Cerebellum (tissue), 4 donors: ENCODE measurements at places on chromosomes 5 and 9. TPM values are rescaled to one million over a fixed set of nuclear protein-coding genes. Genes with fewer than 3 reads are reported as not detected.
A peak's percentile ranks its signal among the peaks of the same experiment; 100 is the strongest.

DNA sequence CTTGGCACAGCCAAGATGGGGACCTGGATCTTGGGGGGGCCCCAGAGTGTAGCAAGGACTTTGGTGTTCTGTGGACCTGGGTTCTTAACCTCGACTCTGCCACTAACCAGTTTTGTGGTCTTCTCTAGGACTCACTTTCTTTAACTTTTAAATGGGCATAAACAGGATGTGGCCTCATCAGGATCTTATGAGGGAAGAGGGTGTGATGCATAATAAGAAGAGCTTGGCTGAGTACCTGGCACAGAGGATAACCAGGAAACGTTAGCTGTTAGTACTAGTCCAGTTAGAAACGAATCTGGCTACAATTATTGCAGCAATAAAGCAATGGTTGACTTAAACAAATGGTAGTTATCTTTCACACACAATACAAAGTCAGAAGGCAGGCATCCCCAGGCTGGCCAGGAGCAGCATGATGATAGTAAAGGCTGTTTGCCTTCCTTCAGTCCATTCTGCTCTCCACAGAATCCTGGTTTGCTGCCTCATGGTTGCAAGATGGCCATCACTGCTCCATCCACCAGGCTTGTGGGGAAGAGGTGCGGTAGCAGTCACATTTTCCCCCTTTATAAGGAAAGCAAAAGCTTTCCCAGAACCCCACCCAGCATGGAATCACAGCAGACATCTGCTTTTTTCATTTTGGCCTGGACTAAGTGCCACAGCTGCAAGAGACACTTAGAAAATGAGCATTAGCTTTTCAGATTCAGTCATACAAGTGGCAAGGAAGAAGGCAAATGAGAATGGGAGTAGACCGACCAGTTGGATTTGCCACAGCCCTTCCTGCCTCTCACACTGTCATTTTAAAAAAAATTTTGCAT lies 225.0 kb downstream of the AOPEP start:
- DNase-seq: no peak

DNA sequence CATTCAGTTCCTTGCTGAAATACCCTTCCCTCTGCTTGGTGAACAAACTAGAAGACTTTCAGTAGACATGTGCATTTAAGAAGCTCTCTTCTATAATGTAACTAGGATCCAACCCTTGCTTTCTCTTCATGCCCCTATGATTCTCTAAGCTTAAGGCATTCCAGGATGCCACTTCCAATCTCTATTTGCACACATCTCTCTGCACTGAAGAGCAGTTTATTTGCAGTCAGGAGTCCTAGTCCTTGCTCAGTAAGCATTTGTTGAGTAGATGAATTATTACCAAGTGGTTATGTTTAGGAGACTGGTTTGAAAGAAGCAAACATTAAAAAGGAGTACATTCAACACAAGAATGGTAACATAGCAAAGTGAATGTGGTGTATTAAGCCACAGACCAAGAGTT lies 274.2 kb upstream of the KLF9 start:
- no peak for DNase-seq

C9orf50 gene
- total RNA-seq: not detected

DNA sequence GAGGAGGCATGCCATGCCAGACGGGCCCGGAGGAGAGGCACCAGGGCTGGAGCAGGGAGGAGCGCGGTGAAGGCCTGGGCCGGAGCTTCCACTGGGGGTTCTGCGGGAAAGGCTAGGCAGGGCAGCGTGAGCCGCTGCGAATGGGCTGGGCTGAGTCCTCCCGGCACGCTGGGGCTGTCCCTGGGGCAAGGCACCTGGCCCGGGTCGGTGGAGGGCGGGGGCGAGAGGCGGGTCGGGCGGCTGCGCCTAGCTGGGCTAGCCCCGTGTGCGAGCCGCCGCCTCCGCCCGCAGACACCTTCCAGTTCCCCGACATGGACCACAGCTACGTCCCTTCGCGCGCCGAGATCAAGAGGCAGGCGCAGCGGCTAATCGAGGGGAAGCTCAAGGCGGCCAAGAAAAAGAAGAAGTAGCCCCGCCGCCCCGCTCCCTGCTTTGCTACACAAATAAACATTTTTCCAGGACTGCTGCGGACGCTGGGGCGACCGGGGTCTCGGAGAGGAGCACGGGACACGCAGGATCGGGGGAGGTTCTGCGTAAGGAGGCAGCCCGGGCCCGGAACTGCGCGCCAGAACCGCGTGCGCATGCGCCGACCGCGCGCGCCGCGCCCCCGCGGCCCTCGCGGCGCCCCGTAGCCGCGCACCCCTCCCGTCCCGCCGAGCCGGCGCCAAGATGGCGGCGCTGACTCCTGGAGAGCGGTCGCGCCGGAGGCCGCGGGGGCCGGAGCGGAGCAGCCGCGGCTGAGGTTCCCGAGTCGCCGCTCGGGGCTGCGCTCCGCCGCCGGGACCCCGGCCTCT lies at the start of gene RABL6:
Gene RABL6 (plus strand): TSS at position 668 of the 794 bp plus-strand sequence. CDS start 249 bp downstream, outside the sequence.
- DNase-seq: peak; percentile 89

DNA sequence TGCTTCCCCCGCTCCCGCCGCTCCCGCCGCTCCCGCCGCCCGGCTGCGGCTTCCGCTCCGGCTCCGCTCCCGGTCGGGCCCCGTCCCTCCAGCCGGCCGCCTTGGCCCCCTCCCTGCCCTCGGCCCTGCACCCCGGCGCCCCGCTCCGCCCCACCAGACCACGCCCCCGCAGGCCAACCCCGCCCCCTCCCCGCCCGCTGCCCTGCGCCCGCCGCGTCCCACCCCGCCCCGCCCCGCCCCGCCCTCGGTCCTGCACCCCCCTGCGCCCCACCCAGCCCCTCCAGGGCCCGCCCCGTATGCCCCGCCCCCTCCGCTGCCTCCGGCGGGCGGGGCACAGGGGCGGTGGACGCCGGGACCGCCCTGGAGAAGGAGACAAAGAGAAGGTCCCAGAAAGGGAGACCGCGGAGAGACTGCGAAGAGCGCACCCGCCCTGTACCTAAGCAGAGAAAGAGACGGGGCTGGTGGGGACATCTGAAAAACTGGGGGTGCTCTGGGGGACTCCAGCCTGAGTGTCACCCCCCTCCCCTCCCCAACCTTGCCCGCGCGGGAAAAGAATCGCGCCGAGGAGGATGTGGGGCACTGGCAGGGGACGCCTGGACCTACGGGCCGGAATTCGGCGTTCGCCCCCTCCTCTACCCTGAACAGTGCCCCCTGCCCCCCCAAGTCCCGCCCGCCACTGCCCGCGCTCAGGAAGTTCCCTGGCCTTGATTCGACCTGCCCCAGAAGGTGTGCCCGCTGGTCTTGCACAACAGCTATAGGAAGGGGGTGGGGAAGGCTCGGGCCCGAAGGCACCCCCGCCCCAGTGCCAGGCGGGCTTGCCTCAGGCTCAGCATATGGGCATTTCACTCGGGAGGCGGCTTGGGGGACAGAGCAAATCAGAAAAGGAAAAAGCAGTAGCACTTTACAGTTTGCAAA lies 42.8 kb upstream of the STXBP1 start:
- DNase-seq: peak; percentile 96

SKP1 gene
- total RNA-seq: 167 TPM

FGF10 gene
- 3.7 TPM for total RNA-seq

DNA sequence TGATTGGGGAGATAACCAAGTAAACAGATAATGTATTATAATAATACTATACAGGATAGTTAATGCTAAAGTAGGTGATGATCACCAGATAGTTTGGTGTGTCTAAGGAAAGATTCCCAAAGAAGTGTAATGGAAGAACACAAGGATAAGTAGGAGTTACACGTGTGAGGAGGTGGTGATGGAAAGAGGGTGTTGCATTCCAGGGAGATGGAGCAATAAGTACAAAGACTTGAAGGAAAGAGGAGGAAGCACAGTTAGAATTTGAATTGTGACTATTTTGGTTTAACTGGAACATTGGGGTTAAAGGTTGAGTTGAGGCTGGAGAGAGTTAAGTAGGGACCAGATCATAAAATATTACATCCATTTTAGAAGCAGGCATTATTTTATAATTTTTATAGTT lies 76.9 kb downstream of the IPO11 start:
- no peak for DNase-seq

GRCh38 chr9:105296877-105297287 lies 52.4 kb downstream of the SLC44A1 start:
- no peak for DNase-seq

CYLC2 gene
- total RNA-seq: not detected

DNA sequence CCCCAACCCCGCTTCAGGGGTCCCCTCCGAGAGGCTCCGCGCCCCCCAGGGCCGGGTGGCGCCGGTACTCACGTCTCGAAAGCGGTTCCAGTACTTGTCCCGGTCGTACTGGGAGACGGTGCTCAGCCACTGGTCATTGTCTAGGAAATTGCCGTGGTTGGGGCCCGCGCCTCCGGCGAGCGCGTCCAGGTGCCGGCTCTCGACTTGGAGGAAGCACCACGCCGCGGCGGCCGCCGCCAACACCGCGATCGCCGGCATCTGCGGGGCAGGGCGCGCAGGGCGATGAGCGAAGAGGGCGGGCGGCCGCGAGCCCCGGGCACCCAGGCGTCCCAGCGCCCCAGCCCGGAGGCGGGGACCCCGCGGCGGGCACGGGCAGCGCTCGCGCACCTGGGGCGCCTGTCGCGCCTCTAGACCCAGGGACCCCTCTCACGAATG lies 808 bp downstream of the SPOCK1 start:
- DNase-seq: peak; percentile 51

TTC16 gene
- total RNA-seq: not detected

DNA sequence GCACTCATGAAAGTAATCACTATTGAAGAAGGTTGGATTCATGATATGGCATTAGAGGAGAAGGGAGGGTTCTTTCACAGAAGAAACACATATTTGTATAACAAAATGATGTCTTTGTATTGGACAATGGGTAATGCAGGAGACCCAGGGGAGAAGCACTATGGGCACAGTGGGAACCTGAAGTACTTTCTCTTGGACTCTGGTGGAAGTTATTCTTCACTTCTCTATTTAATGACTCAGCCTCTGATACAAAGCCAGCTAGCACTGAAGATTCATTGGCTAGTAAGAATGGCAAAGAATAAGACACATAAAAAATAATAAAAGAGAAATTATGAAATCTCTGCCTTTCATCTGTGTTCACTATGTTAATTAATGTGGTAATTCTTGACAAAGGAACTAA lies 149.9 kb upstream of the PRR16 start:
- no peak for DNase-seq

DNA sequence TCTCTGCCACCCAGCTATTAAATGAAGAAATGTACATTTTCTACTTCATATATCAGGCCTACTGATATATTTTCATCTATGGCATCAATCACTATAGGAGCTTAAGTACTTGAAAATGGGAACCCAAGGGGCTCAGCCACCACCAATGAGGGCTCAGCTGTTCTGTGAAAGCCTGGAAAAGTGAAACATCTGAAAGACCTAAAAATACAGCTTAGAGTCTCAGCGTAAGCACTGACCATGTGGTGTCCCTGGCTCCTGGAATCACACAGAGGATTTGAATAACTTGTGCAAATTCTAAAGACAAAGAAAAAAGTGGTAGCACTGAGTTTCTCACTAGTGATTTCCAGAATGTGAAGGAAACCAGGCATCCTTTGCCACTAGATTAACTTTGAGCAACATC lies 64.5 kb downstream of the PTPRD start:
- DNase-seq: no peak

QRFP gene
- not detected for total RNA-seq

DNA sequence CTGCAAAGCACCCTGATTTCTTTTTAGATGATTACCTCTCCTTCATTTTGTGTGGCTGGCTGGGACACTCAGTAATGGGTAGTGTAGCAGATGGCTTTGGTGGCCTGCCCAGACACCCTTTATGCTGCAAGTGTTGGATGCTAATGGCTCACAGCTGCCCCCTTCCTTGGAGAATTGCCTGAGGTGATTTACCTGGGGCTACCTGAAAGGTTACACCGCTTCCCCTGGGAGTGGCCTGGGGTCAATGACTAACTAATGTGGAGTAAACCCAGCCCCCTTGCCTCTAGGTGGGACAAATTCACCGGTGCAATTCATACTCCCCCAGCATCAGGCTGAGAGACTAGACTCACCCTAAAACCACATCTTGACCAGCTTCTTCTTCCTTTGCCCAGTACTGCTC lies 23.5 kb upstream of the HAND1 start:
- no peak for DNase-seq

ABO gene
- total RNA-seq: 0.27 TPM

AGXT2 gene
- not detected for total RNA-seq

- no peak for DNase-seq
These were observed 237.2 kb downstream of the ROR2 start for GRCh38 chr9:91712811-91713210.

GRCh38 chr9:97500263-97500662 lies 1.2 kb upstream of the TMOD1 start:
- no peak for DNase-seq

DNA sequence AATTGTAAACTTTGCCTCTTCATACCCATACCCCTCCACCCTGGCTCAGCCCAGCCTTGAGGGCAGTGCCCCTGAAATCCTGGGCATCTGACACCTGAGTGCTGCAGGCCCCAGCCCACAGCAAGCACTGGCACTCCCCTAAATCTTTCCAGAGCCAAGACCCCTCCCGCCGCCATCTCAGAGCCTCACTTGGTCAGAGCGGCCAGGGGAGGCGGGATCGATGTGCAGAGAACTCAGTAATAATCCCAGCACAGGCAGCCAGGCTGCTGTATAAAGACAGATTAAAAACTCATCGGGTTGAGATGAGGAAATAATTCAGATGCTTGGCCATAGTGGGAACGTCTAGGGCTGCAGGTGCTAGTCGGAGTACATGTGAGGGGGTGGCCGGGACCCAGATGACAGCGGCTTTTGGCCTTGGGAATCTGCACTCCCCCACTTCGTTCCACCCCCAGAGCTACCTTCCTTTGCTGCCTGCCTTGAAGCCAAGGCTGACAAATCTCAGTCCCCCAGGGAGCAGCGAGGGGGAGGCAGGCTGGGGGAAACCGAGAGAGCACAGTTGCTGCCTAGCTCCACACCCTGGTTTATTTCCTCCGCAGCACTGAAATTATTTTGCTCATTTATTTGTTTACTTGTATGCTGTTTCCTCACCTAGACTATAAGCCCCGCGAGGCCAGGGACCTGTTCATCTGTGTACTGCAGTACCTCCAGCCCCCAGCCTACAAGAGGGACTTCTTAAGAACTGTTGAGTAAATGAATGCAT lies 19.5 kb upstream of the ARAP3 start:
- no peak for DNase-seq

GRCh38 chr9:89853931-89854330 lies 249.1 kb downstream of the GADD45G start:
- no peak for DNase-seq

MELK gene
- total RNA-seq: 14.6 TPM

PAPPA gene
- 0.36 TPM for total RNA-seq

DNA sequence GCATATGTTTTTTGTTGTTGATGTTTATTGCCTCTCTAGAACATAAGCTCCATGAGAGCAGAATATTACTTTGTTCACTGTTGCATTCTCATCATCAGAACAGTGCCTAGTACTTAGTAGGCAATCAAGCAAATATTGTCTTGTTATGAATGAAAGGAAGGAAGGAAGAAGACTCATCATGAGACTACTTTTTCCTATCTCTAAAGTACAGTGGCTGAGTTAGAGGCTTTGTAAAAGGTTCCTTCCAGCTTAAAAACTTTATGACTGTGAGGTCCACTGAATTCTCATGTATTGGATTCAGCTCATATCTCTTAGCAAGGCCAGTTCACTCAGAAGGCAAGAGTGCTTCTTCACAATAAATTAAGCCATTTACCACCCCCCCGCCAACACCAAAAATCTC lies 171.8 kb upstream of the NR3C1 start:
- no peak for DNase-seq

- DNase-seq: no peak
These were observed 11.1 kb upstream of the NEUROG1 start for GRCh38 chr5:135546912-135547311.
